ENCODE measurements at places on chromosomes 2 and 18.

GRCh38 chr2:196183528-196184231 is 12.3 kb upstream of the STK17B start:
- no peak for DNase-seq

DNA sequence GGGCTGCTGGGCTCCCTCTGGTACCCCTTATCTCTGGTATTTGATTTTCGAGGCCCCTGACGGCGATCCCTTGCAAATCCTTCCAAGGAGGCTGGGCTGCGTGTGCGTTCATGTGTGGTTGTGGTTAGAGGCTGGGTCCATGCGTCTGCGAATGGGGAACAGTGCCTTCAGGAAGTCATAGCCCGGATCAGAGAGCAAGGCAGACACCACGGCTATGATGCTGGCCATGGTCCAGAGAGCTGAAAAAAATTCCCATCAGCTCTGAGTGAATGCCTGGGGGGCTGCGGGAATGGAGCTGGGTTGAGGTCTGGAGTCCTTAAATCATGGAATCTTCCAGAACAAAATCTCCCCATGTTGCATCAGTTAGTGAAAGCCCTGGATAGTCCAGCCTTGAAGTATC is 145.5 kb downstream of the ACKR3 start:
- DNase-seq = no peak

GRCh38 chr18:23616258-23616657 is 30.0 kb upstream of the NPC1 start:
- no peak for DNase-seq

- no peak for DNase-seq
Measured at GRCh38 chr18:25099895-25100294, 252.1 kb downstream of the ZNF521 start.

GRCh38 chr2:8303322-8303832 is 378.5 kb upstream of the ID2 start:
- DNase-seq = no peak

DNA sequence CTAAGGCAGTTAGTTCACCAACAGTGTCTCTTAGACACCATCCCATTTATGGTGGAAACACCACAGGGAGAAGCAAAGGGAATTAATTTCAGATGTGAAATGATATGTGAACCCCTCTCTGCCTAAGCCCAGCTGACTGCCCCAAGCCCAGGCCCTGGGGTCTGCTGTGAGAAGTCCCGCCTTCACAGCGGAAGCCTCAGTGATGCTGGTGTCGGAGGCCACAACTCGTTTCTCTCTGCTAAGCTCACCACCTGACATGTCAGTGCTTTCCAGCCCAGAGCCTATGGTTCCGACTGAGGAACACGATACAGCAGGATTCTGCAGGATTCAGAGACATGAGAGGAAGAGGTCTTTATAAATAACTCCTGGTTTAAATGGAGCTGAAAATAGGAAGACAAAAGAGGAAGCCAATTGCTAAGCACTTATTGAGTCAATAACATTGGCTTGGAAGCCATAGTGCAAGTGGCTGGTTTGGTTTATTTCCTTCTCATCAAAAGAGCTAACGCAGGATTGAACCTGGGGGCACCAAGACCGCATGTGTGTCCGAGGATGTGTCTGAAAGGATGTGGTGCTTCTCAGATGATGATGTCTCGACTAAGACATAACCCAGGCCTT is 21.9 kb upstream of the LOXHD1 start:
- no peak for DNase-seq

DNA sequence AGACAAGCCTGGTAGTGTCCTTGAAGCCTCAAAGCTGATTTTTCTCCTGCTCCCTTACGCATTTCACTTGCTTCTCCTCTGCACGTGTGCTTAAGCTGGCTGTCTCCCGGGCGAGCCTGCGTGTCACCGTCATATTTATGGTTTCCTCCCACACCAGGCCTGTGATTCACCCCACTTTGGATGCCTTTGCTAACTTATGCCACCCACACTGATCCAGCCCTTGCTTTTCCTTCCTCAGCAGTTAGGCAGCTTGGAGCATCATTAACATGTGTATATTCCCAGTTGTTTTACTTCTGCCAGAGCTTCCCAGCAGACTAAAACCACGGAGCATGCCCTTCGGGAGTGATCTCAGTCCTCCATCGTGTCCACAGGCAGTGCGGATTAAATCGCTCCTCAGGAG is 2.2 kb downstream of the ST3GAL5 start:
- peak; percentile 70 for DNase-seq

GRCh38 chr2:70089220-70089982 is 2.1 kb downstream of the PCBP1 start:
- DNase-seq = peak; percentile 39

DNA sequence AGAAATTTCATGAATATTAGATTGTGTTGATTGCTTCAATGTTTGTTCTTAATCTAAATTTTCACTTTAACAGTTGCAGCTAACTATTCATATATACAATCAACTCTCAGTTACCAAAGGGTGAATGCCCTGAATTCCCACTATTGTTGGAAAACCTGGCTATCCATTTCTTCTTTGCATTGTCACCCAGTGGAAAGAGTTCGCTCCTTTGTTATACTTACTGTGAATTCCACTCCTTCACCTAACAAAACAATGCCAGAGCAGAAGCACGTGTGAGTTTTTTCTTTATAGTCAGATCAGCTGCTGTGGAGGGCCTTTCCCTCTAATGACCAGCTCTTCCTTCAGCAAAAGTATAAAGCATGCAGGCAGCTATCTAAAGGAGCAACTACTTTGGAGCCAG is 409.2 kb upstream of the NRP2 start:
- no peak for DNase-seq

DNA sequence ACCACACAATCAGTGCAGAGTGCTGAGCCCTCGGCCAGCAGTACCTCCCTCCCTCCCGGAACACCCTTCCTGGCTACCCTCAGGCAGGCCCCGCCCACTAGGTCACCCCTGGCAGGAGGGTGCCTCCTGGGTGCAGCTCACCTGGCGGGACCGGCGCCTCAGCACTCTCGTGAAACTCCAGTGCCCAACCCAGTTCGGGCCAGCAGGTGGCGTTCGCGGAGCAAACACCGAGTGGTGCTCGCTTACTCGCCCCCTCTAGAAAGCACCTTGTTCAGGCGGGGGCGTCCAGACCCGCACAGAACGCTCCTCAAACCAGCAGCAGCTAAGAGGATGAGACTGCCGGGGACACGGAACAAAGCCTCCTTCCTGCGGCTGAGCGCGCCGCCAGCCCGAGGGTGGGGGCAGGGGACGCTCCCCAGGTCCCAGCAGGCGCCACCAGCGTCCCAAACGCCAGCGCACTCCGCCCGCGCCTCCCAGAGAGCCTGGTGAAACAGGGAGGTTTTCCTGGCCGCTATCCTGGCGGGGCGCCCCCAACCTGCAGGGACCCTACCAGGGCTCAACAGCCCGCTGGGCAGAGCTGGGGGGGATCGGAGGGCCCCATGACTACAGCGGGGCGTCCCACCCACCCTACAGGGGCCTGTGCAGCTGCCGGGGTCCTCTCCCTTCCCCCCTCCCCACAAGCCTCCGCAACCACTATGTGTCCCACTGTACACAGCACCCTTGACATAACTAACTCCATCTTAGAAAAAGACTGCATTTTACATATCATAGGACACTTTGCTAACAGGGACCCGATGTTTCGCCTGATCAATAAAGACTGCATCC is 44.7 kb downstream of the MRPS5 start:
- DNase-seq = peak; percentile 74

- DNase-seq = no peak
Measured at GRCh38 chr2:70990216-70990615, 4.5 kb downstream of the TEX261 start.

DNA sequence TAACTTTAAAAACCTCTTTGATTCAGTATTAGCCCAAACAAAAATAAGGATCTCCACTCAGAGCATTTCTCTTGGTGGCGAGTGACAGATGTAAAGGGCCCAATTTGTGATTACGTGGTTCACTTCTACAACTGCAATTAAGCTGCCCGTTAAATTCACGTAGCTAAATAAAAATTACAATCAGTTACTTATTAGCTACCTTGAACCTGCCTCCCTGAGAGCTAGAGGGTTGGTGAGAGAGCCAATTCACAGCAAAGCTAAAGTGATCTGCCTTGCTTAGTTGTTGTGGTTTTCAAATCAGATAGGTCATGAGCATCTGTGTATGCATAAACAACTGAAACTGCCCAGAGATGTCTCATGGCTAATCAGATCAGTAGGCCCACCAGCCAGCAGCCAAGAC is 156.7 kb downstream of the RNF152 start:
- DNase-seq = no peak

- DNase-seq = no peak
Measured at GRCh38 chr2:164903204-164903603, 52.1 kb downstream of the SLC38A11 start.

DNA sequence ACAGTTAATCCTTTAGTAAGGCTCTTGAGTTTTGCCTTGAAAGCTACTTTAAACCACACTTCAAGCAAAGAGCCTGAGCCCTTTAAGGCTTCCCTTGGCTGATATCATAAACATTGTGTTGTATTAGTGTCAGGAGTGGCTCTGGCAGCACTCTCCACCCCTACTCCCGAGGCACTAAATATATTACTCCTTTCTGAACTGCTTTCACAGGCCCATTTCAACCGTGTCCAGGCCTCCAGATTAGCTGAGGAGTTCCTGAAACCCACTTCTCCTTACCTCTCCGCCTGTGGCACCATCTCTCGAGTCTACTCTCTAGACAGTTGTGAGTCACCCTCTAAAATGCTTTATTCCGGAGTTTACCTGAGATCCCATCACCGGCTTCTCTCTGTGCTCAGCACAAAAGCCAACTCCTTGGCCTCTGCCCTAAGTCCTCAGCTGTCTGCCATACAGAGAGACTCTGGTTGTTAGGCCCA is 14.4 kb upstream of the STON1 start:
- no peak for DNase-seq

DNA sequence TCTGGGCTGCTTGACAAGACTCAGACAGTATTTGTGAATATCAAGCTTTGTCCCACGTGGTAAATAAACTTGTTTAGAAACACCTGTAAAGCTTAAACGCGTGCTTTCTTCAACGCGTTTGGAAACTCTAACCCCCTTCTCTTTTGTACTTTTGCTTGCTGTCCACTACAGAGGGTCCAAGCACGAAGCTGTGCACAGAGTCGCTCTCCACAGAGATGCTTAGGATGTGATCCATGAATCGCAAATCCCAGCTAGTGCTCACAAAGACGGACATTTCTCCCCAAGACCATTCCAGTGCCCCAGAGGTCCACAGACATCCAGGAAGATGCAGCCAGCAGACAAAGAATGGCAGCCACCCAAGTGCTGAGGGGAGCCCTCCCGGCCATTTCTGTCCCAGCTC is at the start of gene GPR45:
Gene GPR45 (plus strand): TSS at position 301 of the 400 bp plus-strand sequence. CDS start 116 bp downstream, outside the sequence.
- no peak for DNase-seq

GRCh38 chr18:29361843-29362242 is 1184.9 kb upstream of the CDH2 start:
- no peak for DNase-seq

GRCh38 chr2:172680436-172681068 is 55.1 kb upstream of the RAPGEF4 start:
- no peak for DNase-seq

GRCh38 chr18:65124633-65125032 is 626.2 kb upstream of the CDH7 start:
- DNase-seq = no peak

- no peak for DNase-seq
Measured at GRCh38 chr2:7906431-7906830, 775.4 kb upstream of the ID2 start.

GRCh38 chr2:101474731-101475384 is at the start of gene RFX8:
TSS of gene RFX8 (minus strand) at chr2:101475112. CDS start at chr2:101466848, 8,264 bp downstream.
- DNase-seq = no peak

- DNase-seq = no peak
Measured at GRCh38 chr2:26901326-26902183, 53.6 kb downstream of the DPYSL5 start.

- no peak for DNase-seq
Measured at GRCh38 chr2:234593636-234594035, 96.8 kb upstream of the ARL4C start.
